ENCODE measurements at places on chromosomes 16 and 17.

GRCh38 chr17:45262516-45263476, 902 bp upstream of the SPATA32 start:
- DNase-seq, result no peak

DNA sequence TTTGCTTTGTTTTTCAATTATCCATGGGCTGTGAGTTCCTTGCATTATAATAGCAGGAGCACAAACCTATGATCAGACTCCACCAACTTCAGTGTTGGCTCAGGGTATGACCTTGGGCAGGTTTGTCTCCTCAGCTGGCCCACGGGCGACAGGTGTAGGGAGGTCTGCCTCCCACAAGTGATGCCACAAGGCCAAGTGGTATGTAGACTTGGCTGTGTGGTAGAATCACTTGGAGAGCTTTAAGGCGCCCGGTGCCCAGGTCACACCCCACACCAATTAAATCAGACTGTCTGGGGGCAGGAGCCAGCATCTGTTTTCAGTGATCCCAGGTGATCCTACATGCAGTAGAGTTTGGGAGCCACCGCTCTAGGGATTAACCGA, 153.4 kb downstream of the CLEC16A start:
- no peak for DNase-seq

- no peak for DNase-seq
These were observed 57.4 kb downstream of the EMP2 start for GRCh38 chr16:10522966-10523365.

DNA sequence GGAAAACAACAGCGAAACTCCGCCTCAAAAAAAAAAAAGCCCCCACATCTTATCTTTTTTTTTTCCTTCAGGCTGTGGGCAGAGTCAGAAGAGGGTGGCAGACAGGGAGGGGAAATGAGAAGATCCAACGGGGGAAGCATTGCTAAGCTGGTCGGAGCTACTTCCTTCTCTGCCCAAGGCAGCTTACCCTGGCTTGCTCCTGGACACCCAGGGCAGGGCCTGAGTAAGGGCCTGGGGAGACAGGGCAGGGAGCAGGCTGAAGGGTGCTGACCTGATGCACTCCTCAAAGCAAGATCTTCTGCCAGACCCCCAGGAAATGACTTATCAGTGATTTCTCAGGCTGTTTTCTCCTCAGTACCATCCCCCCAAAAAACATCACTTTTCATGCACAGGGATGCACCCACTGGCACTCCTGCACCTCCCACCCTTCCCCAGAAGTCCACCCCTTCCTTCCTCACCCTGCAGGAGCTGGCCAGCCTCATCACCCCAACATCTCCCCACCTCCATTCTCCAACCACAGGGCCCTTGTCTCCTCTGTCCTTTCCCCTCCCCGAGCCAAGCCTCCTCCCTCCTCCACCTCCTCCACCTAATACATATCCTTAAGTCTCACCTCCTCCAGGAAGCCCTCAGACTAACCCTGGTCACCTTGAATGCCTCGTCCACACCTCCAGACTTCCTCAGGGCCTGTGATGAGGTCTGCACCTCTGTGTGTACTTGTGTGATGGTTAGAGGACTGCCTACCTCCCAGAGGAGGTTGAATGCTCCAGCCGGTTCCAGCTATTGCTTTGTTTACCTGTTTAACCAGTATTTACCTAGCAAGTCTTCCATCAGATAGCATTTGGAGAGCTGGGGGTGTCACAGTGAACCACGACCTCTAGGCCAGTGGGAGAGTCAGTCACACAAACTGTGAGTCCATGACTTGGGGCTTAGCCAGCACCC, 1.2 kb upstream of the HBA1 start:
- DNase-seq, result no peak

DNA sequence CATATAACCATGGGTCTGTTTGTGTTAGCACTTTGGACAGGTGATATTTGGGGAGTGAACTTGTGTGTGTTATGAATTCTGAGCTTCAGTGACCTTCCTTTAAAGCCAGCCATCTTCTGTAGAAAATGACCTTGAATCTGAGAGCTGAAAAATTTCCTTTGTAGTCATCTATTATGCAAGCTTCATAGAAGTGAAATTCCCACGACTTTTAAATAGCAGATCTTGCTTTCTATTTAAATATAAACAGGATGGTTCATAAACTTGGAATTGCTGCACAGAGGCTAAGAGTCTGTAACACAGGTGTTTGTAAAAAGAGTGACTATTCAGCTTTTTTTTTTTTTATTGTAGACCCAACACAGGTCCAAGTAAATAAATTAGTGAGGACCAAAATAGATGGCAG, 85.5 kb downstream of the MARCHF10 start:
- no peak for DNase-seq

DNA sequence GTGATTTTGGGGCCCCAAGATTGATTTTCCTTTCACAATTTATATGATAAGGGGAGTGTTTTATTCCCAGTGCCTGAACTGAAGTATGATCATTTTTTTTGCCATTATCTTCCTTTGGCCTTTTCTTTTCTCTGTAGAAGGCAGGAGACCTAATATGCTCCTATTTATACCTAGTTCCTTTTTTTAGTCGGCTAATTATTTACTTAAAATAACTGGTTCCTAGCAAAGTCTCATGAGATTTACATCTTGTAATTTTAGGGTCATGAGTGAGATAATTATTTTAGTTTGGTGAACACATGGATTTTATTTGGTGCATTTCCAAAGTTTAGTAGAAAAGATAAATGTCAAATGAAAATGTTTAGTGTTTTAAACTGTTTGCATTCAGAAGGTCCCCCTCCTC, 24.8 kb downstream of the SEC14L1 start:
- DNase-seq, result no peak

GRCh38 chr17:33297643-33298042, 4.5 kb upstream of the ASIC2 start:
- no peak for DNase-seq

- DNase-seq, result no peak
These were observed 66.4 kb downstream of the CYB5B start for GRCh38 chr16:69490707-69491324.

DNA sequence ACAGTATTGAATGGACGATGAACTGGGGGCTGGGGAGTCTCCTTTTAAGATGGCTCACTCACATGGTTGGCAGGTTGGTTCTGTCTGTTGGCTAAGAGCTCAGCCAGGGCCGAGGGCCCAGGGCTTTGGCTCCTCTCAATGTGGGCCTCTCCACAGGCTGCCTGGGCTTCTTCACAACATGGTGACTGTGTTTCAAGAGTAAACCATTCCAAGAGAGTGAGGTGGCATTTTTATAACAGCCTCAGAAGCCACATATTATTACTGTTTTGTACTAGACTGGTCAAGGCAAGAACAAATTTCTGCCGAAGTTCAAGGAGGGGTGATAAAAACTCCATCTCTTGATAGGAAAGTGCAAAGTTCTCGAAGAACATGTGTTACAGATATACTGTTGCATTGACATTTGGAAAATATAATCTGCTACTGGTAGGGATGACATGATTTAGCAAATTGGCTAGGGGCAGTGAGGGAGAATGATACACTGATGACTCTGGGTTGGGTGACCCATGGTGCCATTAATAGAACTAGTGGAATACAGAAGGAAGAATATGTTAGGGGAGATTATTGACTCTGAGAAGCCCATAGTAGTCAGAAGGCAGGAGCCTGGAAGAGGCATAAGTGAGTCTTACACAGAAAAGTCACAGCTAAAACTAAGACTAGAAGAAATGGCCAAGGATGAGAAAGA, 13.7 kb downstream of the KRABD2 start:
- peak; percentile 19 for DNase-seq

GRCh38 chr17:42508426-42509165, 27.4 kb upstream of the NAGLU start:
- DNase-seq, result no peak

GRCh38 chr16:50615891-50616290, 65.2 kb downstream of the SNX20 start:
- no peak for DNase-seq

DNA sequence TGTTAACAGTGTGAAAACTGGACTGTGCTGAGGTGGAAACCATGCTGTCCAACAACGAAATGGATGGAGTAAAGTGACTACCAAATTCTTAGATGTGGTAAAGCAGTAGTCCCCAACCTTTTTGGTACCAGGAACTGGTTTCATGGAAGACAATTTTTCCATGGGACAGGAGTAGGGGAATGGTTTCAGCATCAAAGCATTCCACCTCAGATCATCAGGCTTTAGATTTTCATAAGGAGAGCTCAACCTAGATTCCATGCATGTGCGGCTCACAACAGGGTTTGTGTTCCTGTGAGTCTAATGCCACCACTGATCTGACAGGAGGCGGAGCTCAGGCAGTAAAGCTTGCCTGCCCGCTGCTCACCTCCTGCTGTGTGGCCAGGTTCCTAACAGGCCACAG, 11.5 kb downstream of the SLX4 start:
- DNase-seq, result no peak

GRCh38 chr17:64016231-64016784, 4.1 kb downstream of the ICAM2 start:
- DNase-seq, result no peak

DNA sequence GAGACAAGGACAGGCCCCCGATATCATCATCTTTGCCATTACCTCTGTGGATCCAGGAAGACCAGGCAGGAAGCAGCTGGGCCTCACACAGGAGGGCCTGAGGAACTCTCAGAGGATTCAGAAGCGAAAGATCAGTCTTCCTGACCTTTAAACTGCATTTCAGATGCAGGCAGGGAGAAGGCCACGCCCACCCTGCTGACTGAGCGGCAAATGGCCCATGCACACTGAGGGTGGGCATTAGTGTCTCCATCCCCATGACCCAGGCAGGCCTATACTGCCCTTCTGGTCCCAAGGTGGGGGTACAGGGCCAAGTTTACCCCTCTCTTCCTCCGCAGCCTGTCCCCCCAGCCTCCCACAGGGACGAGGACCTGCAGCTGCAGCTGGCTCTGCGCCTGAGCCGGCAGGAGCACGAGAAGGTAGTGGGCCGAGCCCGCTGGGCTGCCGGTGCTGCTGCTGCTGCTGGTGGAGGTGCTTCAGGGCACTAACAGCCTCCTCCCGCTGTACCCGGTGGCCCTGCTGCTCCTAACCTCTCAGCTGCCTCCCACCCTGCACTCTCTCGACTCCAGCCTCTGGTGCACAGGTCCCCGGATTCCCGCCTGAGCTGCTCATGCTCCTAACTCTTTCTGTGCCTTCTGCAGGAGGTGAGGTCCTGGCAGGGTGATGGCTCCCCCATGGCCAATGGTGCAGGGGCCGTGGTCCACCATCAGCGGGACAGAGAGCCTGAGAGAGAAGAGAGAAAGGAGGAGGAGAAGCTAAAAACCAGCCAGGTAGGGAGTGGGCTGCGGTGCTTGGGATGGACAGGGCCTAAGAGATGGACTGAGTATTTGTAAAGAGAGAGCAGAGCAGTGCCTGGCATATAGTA, 6.2 kb downstream of the EPN3 start:
- DNase-seq, result no peak

- DNase-seq, result no peak
These were observed 40.0 kb upstream of the TAC4 start for GRCh38 chr17:49887744-49888360.

DNA sequence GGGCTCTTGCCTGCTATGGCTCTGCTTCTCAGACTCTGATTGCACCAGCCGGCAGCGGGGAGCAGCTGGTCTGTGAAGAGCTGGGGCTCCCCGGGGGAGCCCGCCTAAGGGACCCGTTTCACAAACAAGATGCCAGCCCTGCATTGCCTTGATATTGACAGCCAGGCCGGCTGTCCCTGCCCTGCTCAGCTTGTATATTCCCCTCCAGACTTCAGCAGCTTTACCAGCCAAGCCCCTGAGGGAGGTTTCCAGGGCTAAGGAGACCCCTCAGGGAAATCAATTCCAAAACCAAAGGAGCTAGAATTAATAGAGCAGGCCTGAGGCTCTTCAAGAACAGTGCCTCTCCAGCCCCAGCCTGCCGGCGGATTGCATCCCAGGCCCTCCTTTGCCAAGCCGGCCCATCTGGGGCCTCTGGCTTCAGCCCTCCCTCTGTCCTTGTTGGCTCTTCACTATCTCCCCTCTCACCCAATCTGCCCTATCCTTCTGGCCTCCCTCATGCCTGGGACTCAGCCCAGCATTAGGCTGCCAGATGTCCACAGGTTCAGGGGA, 5.7 kb downstream of the CALB2 start:
- no peak for DNase-seq

DNA sequence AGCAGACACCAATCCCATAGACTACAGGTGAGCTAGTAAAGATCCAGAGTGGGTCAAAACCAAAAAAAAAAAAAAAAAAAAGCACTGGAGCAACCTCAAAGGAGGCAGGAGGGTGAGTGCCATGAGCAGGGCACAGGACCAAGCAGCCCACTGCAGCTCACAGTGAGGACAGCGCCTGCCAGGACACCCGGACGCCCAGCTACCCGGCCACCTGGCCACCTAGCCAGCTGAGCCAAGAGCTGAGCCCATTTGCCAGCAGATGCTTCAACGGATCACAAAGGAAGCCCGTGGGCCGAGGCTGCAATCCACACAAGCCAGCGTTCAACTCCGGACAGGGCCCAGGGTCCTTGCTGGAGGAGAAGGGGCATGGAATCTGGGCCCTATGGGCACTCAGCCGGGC, 15.1 kb downstream of the AXIN1 start:
- no peak for DNase-seq

GRCh38 chr16:24523569-24523968, 15.8 kb upstream of the RBBP6 start:
- DNase-seq, result no peak

DNA sequence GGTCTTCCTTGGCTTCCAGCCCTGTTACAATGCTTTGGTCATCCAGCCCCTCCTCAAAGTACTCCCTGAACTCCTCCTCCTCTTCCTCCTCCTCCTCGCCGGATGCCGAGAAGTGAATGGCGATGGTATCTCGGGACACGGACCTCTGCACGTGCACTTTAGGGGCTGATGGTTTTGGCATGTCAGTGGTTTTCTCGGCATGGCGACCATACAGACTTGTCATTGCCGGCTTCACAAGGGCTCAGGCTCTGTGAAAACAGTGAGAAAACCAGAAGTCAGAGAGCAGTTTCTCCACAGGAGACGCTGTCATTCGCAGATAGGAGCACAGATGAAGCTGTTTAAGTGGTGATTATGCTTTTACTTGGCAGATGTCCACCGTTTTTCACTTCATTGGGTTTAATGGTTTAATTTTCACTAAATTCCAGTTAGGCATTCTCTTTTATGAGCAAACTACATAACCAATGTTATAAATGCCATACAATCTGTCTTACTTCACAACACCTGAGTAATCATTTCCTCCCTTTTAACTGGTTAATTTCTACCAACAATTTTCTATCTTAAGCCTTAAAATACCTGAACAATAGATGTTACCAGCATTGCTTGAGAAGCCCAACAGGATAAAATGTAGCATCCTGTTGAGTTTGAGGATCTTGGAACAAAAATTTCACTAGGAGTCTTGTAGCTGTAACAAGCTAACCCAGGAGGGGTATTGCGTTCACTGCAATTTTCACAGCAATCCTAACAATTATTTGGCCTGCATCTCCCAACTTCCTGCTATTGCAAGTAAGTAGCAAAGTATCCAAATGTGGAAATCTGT, 48.9 kb downstream of the TEX2 start:
- no peak for DNase-seq
